ENCODE measurements at places on chromosomes 12 and 14.

GRCh38 chr12:69523433-69524330, 53.5 kb downstream of the FRS2 start:
- no peak for DNase-seq

DNA sequence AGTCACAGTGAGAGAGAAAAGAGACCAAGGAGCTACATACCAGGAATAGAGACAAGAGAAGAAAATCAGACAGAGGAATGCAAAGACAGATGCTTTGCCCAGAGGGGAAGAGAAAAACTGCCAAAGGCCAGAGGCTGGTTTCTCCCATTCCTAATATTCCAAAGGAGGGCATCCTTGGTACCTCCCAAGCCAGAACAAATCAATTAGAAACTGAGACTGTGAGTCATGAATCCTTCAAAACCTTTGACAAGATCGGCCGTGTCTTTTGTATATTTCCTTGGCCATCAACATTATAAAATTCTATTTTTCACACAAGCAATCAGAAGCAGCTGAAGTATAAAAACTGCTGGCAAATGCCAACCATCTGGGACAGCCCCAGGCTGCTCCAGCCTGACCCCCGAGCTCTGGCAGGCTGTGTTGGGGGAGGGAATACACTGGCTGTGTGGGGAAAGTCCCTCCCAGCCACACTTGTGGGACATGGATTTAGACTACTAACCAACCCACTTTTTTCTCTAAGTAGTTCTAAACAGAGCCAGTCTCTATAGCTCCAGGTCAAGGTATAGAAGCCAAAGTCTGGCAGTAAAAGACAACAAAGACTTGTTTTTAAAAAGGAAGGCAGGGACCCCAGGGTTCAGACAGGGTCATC, 13.7 kb downstream of the POMT2 start:
- DNase-seq = peak; percentile 57

DNA sequence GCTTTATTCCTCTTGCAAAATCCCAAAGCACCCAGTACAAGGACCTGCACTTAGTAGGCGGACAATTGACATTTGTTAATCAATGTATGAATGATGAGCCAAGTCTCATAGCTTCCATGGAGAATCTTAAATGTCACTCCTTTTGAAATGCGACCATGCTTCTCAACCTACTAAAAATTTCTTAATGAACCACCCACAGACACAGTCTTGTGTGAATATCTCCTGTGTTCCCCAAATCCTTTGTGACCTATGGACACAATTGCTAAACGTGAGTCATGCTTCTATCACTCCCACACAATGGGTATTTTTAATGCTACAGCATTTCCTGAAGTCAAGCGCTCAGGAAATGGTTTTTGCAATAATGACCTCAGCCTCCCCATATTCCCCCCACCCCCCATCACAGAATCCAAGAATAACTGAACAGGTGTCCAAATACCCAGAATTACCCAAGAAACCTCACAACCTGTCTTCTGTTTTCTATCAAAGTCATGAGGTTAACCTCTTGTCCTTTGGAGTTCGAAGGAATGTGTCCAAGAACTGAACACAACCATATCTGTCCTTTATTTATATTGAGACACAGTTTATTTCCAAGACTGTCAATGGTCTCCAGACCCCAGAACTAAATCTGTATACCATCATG, 163.6 kb upstream of the PLEKHG7 start:
- DNase-seq = no peak

DNA sequence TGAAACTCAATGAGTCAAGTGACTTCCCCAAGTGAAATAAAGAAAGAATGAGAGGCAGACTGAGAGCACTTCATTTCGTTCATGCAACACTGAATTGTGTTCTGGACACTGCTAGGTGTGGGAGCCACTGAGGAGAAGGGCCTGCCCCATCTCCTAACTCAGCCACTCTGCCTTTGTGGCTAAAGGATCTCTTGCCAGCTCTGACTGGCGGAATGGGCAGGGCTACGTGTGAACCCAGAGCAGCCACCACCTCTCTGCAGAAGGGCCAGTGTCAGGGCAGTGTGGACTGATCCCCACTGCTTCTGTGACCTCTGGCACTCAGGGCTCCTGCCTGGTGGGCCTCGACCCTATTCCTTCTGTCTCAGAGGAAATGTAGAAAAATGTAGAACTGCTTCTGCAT, 46.5 kb upstream of the GZMB start:
- DNase-seq = no peak

DNA sequence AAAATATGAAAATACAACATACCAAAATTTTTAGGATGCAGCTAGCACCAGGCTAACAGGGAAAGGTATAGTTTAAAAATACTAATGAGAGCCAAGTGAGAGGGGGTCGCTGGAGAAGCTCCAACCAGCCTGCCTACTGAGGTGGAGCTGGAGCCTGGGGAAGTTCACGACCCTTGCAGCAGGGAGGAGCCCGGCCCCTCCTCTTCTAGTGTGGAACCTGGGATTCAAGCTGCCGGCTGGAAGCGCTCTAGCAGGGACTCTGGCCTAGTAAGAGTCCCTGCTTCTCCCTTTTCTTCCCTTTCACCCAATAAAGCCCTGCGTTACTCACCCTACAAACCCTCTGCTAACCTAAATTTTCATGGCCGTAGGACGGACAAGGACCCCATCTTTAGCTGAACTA, 5.0 kb upstream of the KCNK13 start:
- DNase-seq = no peak

GRCh38 chr12:43111608-43112007, 440.4 kb downstream of the ADAMTS20 start:
- peak; percentile 18 for DNase-seq

GRCh38 chr12:3046441-3047200, 30.6 kb upstream of the TSPAN9 start:
- peak; percentile 22 for DNase-seq

DNA sequence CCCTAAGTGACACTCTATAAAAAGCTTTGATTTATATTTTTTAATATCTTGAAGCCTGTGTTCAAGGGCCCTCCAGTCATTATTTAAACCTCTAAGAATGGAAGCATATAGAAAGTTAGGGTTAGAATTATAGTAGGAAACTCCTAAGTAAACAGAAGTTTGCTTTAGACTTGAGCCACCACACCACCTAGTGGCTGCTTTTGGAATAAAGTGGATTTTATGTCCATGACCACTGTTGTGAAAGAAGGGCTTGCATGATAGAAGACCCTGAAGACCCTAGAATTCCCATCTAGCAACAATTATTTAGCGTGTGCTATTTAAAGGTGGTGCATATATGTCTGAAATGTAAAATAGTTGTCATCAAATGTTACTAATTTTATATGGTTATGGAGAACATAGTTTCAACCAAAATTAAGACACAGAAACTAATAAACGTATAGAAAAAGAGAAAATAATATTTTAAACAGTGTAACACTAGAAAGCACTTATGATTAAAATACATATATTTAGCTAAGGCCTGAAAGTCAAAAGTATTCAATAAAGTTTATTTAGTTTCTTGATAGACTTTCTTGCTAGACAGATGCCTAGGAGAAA, 21.3 kb downstream of the LRRIQ1 start:
- peak; percentile 81 for DNase-seq

GRCh38 chr12:78584695-78585094, 279.9 kb upstream of the SYT1 start:
- peak; percentile 69 for DNase-seq

GRCh38 chr12:50753232-50753769, 10.6 kb upstream of the ATF1 start:
- no peak for DNase-seq

DNA sequence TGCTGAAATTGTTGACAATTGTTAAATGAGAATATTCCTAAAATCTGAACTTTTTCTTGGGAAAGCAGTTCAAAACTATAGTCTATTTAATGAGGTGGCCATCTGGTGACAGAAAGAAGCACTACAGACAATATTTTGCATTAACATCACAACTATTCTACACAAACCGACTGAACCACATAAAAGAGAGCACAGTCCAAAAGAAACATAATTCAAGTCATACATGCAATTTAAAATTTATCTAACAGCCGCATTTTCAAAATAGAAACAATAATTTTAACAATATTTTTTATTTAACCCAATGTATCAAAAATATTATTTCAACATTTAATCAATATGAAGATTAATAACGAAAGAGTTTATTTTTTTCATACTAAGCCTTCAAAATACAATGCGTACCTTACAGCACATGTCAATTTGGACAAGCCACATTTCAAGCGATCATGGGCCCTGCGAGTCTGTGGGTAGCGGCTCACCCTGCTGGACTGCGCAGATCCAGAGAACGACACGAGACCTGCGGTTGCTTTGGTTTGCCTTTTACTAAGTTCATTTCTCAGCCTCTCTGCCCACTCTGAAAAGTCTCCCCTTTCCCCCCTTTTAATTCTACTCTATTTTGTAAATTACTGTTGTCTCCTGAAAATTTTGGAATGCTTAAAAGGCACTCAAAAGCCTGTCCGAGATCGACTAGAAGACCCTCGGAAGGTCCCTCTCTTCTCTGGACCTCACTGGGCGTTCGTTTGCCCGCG, 947 bp upstream of the LRRC9 start:
- DNase-seq = peak; percentile 93

GRCh38 chr14:50058113-50058512, 58.3 kb downstream of the VCPKMT start:
- DNase-seq = no peak

DNA sequence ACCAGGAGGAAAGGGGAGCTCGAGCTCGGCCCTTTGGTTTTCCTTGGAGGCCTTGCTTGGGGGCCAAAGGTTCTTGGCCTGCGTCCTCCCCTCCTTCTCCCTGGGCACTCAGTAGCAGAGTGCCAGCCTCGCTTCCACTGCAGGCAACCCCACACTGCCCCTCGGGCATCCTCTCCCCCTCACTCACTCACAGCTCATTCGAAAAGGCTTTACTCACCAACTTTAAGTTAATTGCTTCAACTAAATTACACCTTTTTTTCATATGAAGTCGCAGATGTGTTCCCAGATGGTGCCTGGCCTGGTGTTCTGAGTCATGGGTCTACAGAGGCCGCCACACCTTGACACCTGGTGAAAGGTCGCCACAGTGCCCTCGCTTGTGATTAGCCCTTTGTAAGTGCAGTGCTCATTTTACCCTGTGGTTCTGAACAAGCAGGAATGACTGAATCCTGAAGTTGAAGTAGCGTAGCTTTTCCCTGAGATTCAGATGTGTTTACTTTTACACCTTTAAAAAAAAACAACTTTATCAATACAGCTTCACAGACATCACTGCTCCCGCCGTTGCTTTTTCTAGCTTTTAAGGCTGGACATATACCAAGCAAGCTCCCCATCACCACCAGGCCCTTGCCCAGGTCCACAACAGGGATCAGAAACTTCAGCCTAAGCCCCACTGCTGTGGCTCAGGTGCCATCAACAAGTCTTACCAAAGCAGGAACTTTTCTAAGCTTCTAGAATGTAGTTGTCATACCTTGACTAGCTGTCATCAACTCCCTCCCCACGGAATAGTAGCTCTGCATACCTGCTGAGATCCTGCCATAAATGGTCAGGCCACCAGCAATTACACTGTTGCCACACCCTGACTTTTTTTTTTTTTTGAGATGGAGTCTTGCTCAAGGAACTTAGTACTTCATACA, 20.3 kb upstream of the ADIPOR2 start:
- DNase-seq = no peak

DNA sequence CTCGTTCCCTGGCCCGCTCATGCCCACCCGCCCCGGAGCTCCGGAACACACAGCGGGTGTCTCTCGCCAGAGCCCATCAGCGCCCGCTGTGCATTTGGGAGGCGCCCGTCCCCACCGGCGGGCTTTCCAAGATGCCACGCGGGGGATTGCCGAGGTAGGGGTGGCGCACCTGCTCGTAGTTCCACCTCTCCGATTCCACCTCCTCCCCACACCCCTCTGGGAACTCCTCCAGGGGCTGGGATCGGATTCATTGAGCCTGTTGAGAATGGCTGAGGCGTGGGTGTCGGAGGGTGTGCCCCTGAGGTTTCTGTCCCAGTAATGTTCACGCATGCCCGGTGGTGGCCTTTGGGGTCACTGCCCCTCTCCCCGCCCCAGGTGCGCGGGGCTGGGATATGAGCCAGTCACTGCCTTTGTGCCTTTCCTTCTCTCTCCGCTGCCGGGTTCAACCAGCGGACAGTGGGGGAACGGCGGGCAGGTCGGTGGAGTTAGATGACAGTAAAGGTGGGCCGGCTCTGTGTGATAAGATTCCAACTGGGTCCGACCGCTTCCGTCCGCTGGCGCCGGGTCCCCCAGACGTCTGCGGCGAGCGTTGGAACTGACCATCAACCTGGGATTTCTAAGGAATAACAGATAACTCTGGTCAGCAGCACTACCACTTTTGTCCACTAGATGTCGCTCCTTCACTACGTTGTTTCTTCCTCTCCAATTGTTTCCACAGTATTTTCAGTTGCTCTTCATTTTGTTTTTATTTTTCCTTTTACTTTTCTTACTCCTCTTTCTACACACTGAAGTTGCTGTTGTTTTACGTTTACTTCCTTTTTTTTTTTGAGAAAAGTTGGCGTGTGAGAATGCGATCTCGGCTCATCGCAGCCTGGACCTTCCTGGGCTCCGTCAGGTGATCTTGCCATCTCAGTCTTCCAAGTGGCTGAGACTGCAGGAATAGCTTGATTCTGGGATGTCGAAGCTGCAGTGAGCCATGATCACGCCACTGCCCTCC, 178.1 kb upstream of the ALG10B start:
- peak; percentile 88 for DNase-seq

DNA sequence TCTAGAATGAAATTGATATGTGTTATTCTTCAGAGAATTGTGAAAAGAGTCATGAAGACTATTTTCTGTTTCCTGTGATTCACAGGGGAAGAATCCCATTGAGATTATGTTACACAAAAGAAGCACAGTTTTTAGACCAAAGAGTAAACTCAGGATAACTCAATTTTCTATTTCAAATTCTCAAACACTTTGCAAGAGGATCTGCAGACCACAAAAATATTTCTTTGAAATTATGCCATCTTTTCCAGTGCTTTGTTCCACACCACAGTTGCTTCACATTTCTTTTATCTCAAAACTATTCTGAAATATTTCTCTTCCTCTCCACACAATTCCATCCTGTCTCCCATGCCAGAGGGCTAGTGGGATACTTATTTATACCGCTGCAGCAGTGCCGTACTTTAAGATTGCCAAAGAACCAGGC, 188.9 kb upstream of the FOXG1 start:
- no peak for DNase-seq

GRCh38 chr14:63647696-63648410, 6.2 kb upstream of the WDR89 start:
- DNase-seq = no peak

GRCh38 chr14:81161088-81161487, 59.7 kb downstream of the GTF2A1 start:
- DNase-seq = no peak

- DNase-seq = no peak
These were observed 362.1 kb downstream of the EGLN3 start for GRCh38 chr14:33588771-33589170.

DNA sequence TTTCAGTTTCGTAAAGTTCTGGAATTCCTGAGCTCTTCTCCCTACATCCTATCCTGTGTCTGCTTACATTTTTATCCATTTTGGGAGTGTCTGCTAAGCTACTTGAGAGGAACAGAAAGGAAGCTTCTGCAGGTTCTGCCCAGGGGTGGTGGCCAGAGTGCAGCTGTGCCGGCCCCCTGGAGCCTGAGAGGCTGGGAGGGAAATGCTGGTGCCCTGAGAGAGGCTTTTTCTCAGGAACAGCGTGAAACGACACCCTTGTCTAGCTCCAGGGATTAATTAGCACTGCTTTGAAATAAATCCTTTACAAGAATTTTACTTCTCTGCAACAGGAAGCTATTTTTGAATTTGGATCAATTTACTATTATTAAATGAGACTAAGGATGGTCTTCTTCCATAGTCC, 165.4 kb downstream of the SLC15A5 start:
- no peak for DNase-seq

- DNase-seq = no peak
These were observed 4.0 kb upstream of the SLC22A17 start for GRCh38 chr14:23356662-23357061.
